ENCODE measurements at places on chromosomes 16 and 17. TPM values are rescaled to one million over a fixed set of nuclear protein-coding genes. Genes with fewer than 3 reads are reported as not detected.

GRCh38 chr17:41907633-41908539 lies 10.9 kb downstream of the ACLY start:
- DNase-seq: no peak

- DNase-seq: no peak
Observed at GRCh38 chr17:44216173-44216572, 3.3 kb downstream of the UBTF start.

GRCh38 chr17:7955414-7956227 lies 23.6 kb downstream of the CNTROB start:
- DNase-seq: no peak

DNA sequence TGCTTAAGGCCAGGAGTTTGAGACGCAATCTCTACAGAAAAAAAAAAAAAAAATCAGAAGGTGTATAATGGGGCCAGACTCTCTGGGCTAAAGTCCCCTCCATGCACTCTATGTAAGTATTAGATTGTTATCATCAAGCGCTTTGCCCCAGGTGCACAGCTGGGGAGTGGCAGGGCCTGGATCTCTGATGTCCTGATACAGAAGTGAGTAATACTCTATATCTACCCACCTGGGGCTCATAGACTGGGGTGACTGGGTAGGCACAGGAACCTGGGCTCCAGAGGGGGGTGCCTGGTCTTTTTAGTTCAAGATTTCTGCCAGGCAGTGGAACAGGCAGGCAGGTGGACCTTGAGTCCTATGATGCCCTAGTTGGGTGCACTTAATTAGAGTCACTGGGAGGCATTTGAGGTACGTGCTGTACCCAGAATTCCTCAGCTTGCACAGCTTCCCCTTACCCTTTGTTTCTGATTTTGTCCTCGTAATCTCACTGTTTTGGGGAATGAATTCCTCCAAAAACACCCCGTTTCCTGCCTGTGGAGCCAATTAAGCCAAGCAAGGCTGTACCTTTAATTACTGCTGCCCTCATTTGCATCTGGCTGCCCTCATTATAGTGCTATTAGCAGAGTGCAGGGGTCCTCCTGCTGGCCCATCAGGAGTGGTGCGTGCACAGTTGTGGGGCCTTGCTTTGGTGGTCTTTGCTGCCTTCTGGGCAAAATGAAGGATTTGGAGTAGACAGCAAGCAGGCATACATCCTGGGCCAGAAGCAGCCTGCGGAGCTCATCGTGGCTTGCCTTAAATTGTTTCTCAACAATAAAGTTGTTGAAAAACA lies 239.0 kb downstream of the SNX29 start:
- DNase-seq: peak; percentile 37

DNA sequence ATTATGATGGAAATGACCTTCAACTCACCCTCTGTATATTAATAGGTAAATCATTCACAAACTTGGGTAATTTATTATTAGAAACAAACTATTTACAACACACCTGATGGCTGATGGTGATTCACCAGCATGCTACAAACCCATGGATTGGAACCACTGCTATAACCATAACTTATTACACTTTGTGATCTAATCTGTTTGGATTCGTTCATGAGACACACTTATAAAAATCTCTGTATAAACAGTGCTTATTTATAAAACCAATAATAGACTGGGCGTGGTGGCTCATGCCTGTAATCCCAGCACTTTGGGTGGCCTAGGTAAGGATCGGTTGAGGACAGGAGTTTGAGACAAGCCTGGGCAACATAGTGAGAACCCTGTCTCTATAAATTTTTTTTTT lies 16.0 kb downstream of the SMIM36 start:
- DNase-seq: no peak

GRCh38 chr17:82670661-82671450 lies 22.6 kb upstream of the WDR45B start:
- DNase-seq: no peak

GRCh38 chr17:21003007-21003621 lies 39.7 kb downstream of the USP22 start:
- no peak for DNase-seq

Gene KRT33A
- total RNA-seq: not detected

Gene TNFRSF13B
- total RNA-seq: not detected

Gene KRTAP1-5
- total RNA-seq: not detected
